Activated naive CD8-positive, alpha-beta T cell treated with anti-CD3 and anti-CD28 coated beads for 36 hours (primary cell): ENCODE measurements at places on chromosomes 3 and 15. TPM values are rescaled to one million over a fixed set of nuclear protein-coding genes. Genes with fewer than 3 reads are reported as not detected.

- H3K27me3 ChIP-seq = no peaks in the 10 kb centered on the region
- H3K4me3 ChIP-seq = no peak overlapping the region
- no peak overlapping the region for H3K27ac ChIP-seq
- no peaks in the 10 kb centered on the region for H3K36me3 ChIP-seq
- H3K4me1 ChIP-seq = no peaks in the 10 kb centered on the region
These were observed 20.5 kb downstream of the DCLK3 start for GRCh38 chr3:36743826-36744225.

- no peak for DNase-seq
- H3K4me1 ChIP-seq = no peaks in the 10 kb centered on the region
- H3K27ac ChIP-seq = no peak overlapping the region
These were observed 68.4 kb downstream of the MINDY2 start for GRCh38 chr15:58839485-58839884.

DNA sequence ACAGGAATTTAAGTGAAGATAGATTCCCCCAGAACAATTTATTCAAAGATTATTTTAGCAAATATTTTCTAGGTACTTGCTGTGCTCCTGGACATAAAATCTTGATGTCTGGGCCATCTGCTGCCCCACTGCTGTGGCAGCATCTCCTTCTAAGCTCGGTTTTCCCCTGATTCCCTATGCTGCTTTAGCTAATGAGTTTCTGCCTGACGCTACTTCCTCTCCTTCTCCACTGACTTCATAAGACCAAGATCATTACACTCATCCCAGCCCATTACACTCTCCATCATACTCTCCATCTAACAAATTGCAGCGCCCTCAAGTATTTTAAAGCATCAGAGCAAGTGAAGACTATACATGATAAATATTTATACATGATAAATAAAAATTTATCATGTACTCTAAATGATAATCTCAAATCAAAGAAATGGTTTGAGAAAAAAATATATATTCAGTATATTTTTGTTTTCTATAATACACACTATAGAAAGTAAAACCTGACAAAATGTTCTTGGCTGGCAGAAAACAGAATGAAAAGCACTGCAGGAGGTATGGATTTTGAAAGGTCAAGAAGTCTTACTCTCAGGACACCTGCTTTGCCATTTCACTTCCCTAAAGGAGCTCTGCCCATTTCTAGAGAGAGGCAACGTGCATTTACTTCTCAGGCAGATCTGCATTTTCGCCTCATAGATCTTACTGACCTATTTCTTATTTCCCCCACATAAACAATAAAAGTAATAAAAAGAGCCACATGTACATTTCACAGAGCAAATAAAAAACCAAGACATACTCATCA is 232.0 kb downstream of the KCNMB2 start:
- peaks cover 5% of the 10 kb centered on the region for H3K4me1 ChIP-seq
- no peak overlapping the region for H3K27ac ChIP-seq
- H3K4me3 ChIP-seq = no peak overlapping the region
- H3K27me3 ChIP-seq = peaks cover 4% of the 10 kb centered on the region
- H3K36me3 ChIP-seq = no peaks in the 10 kb centered on the region
- DNase-seq = no peak

TUSC7 gene
- total RNA-seq = not detected

- H3K27ac ChIP-seq = no peak overlapping the region
- no peak for DNase-seq
- no peaks in the 10 kb centered on the region for H3K4me1 ChIP-seq
These were observed 244.9 kb downstream of the FAM43A start for GRCh38 chr3:194930377-194931204.
